ENCODE measurements at places on chromosomes 7 and 10.

GRCh38 chr10:67670401-67670800 lies 25.6 kb downstream of the CTNNA3 start:
- DNase-seq, result no peak

- DNase-seq, result no peak
These were observed 21.5 kb downstream of the LMOD2 start for GRCh38 chr7:123677061-123677715.

GRCh38 chr10:81873932-81874816 lies 820 bp upstream of the NRG3 start:
- no peak for DNase-seq

GRCh38 chr7:139646566-139646965 lies 123.1 kb downstream of the CLEC2L start:
- DNase-seq, result no peak

DNA sequence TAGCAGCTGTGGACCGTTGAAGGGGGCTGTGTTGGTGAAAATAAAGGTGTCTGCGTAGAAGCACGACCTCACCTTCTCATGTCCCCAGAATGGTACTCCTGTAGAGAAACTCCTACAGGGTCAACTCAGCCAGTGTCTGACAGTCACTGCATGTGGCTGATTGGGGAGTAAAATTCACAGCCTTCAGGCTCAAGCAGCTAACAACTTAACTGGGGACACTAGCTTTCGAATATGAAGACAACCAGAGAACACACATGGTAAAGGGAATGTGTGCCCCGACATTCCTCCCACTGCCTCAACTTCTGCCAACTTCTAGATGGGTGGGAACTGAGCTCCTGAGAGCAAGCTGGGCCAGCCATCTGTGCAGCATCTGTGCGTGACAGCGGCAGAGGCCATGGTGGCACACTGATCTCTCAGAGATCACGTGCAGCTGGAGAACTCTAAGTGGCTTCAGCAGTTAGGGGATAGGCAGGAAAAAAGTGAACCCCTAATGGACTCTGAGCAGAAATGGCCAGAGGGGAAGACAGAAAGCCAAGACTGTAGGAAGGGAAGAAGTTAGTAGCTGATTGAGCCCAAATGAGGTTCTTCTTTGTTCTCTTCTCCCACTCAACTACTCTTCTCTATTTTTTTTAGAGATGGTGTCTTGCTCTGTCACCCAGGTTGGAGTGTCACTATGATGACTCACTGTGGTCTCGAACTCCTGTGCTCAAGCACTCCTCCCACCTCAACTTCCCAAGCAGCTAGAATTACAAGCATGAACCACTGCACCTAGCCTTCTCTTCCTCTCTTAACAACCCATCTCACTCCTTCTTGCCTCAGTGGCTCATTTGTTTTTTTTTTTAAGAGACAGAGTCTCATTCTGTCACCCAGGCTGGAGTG lies 280.8 kb downstream of the ZEB1 start:
- DNase-seq, result peak; percentile 43

GRCh38 chr7:42461537-42461936 lies 224.5 kb upstream of the GLI3 start:
- no peak for DNase-seq

DNA sequence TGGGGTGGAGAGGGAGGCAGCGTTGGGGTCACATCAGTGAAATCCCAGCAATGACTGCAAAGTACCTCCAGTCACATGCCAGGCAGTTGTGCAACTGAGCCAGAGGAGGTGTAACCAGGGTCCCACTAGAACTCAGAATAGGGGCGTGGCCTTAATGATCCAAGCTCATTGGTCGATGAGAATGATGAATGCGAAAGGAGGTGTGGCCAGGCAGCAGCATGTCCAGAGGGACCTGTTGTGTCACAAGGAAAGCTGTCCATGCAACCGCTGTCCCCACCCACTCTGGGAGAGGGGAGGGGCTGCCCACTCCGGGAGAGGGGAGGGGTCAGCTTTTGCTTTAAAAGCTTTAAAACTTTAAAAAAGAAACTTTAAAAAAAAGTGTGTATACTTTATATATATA lies 25.3 kb upstream of the MTPAP start:
- no peak for DNase-seq

DNA sequence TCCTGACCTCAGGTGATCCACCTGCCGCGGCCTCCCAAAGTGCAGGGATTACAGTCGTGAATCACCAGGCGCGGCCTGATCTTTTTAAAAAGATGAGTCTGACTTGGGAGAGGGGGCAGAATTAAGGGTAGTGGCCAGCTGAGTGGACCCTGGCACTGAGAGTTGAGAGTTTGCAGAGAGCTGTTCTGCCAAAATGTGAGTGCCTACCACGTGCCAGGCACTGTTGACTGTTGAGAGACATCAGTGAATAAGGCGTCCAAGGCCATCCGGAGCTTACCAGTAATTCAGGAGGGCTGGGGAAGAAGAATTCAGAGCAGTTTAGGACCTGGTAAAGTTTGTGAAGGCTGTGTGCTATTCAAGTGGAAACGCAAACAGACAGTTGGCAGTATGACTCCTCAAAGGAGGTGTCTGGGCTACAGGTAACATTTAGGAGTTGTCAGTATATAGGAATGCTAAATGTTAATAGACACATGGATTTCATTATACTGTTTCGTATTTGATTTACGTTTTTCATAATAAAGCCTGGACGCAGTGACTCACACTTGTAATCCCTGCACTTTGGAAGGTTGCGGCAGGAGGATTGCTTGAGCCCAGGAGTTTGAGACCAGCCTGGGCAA lies 1.5 kb downstream of the NIPSNAP2 start:
- no peak for DNase-seq

- DNase-seq, result no peak
These were observed 142.2 kb downstream of the SLIT1 start for GRCh38 chr10:97043563-97043855.

- no peak for DNase-seq
These were observed 6.8 kb upstream of the HECW1 start for GRCh38 chr7:43105521-43106120.

- DNase-seq, result no peak
These were observed 177.1 kb downstream of the FRMD4A start for GRCh38 chr10:14153570-14154055.

DNA sequence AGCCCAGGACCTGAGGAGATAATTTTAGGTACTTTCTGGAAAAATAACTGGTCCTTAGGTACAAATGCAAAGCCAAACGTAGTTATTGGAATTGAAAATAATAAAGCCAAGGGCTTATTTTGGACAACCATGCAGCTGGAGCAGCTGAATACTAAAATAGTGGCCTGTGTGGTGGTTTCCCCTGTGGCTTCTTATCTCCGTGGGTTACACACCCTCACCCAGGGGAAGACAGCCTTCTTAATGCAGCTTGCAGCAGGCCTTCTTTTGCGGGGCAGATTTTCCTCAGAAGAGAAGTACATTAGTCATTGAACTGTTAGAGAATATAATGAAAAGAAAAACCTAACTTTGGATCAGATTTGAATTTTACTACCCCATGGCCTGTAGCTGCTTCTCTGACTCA lies 133.5 kb downstream of the ST7 start:
- no peak for DNase-seq

DNA sequence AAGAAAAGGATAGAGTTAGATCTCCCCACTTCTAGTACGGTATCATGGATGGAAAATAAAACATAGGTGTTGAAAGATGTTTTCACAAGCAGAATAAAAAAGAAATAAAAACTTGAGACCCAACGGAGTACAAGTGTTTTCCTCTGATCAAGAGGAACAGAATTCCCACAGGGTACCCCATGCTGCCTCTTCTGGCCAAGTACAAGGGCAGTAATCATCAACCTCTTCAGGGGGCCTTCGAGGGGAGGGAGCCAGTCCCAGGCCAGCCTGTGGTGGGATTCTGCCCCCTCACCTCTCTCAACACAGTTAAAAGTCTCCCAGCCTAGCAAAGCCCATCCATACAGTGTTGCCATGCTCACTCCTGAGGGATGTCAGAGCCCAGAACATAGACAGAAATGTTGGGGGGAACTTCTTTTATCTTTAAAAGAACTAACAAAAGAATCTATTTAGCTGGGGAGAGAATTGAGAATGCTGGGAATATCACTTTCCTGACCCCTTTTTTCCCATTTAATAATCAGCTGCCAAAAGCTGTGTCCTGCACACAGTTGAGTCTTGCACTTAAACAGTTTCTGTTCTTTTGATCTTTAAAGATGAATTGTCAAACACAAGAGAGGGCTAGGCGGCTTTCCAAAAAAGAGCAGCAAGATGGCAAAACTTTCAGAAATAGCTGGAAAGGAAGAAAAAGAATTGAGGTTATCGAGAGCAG lies 101.7 kb downstream of the PTN start:
- no peak for DNase-seq

- DNase-seq, result no peak
These were observed 8.2 kb upstream of the GPAM start for GRCh38 chr10:112191791-112192190.

GRCh38 chr10:69816521-69816920 lies 14.8 kb downstream of the COL13A1 start:
- no peak for DNase-seq

GRCh38 chr7:127751490-127752448 lies 99.8 kb downstream of the SND1 start:
- DNase-seq, result no peak

- DNase-seq, result no peak
These were observed 3.5 kb upstream of the OTUD1 start for GRCh38 chr10:23435378-23435777.

DNA sequence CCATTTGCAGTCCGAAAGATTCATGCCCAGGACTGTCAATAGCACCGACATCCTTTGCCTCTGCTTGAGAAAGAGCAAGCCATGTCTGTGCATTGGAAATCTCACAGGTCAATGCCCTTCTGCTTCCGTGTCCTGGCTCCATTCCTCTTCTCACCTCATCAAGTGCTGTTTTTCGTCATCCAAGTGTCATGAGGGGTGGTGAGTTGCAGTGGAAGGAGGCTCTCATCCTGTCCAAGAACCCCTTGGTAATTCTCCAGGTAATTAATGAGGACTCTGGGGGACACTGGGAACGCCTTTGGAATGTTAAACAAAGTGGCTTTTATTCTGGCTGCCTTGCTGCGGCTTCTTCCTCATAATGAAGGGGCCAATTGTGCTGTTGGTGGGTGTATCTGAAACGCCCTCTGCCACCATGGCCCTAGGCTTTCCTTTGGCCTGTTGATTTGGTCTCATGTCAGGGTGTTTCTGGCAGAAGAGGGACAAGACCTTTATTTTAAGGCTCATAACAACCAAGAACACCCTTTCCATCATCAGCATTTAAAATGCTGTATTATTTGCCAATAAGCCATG lies 57.7 kb downstream of the PPP1R3C start:
- no peak for DNase-seq

DNA sequence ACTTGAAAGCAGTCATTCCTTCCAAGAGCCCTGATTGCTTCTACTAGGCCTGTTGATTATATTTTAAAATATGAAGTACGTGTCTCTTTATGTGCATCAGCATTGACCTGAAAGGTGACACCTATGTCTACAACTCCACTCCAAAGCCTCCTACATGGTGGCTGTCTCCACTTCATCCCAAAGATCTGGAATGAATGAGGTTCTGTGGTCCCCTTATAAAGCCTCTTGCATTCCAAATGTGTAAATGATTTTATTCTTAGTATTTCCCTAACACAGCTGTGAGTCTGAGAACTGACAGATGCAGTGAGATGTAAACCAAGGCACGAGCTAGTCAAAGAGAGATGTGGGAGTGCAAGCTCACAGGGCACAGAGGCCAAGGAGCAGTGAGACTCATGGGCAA lies 176.0 kb upstream of the SVIL start:
- no peak for DNase-seq

DNA sequence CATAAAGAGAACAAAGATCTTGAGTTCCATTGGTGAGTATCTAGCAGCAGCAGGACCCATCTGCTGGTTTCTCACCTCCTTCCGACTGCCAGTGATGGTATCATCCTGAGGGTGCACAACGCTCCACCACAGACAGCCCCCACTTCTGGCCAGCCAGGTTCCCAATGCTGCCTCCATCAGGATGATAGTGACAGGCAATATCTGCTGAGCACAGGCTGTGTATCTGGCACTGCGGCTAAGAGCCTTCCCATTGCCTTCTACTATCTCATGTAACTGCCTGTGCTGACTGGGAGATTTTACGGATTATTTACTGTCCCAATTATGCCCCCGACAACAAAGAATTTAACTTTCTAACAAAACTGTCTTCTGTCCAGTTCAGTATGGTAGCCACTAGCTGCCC lies 352.4 kb upstream of the AOAH start:
- no peak for DNase-seq

GRCh38 chr7:77627309-77627676 lies 69.0 kb upstream of the RSBN1L start:
- DNase-seq, result no peak

DNA sequence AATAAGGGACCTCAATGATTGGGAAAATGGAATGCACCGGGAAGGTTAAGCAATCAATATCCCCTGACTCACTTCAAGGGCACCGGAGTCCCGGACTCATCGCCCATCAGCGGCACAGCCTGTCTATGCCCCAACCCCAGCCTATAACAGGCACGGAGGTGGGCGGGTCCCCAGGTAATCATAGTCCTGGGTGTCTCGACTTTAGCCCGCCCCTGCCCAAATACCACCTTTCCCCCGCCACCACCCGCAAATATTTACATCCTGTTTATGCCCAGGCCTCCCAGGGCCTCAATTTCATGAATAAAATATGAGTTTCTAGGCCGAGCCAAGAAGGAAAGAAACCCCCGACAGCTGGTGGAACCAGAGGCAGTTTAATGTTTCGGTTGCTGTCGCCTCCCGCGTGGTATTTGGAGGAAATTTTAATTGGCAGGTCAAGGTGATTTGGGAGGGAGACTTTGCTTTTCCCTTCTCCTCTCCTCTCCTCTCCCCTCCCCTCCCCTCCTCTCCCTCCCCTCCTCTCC lies 15.6 kb upstream of the RFC2 start:
- peak; percentile 46 for DNase-seq

GRCh38 chr7:74350751-74351150 lies 61.5 kb downstream of the CLIP2 start:
- no peak for DNase-seq

GRCh38 chr10:88500656-88501055 lies 82.5 kb downstream of the RNLS start:
- DNase-seq, result no peak

DNA sequence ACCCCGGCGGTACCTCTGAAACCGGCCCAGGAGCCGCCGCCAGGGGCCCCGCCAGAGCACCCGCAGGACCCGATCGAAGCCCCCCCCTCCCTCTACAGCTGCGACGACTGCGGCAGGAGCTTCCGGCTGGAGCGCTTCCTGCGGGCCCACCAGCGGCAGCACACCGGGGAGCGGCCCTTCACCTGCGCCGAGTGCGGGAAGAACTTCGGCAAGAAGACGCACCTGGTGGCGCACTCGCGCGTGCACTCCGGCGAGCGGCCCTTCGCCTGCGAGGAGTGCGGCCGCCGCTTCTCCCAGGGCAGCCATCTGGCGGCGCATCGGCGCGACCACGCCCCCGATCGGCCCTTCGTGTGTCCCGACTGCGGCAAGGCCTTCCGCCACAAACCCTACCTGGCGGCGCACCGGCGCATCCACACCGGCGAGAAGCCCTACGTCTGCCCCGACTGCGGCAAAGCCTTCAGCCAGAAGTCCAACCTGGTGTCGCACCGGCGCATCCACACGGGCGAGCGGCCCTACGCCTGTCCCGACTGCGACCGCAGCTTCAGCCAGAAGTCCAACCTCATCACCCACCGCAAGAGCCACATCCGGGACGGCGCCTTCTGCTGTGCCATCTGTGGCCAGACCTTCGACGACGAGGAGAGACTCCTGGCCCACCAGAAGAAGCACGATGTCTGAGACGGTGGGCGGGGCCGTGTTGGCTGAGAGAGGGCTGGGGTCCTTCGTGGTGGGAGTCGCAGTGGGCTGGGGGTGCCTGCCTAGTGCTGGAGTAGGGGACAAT lies 3.8 kb downstream of the REPIN1 start:
- DNase-seq, result no peak

Data from CD4-positive, alpha-beta T cell (primary cell).